ENCODE measurements at places on chromosomes 11 and 22. TPM values are rescaled to one million over a fixed set of nuclear protein-coding genes. Genes with fewer than 3 reads are reported as not detected.
A peak's percentile ranks its signal among the peaks of the same experiment; 100 is the strongest.

- no peak for DNase-seq
Measured at GRCh38 chr11:96197103-96197502, 145.9 kb downstream of the MAML2 start.

- DNase-seq: no peak
Measured at GRCh38 chr11:115456019-115456418, 48.2 kb downstream of the CADM1 start.

GRCh38 chr11:100830978-100831732 is 144.1 kb downstream of the ARHGAP42 start:
- DNase-seq: no peak

- DNase-seq: no peak
Measured at GRCh38 chr22:43883012-43883661, 8.7 kb downstream of the PNPLA5 start.

GRCh38 chr11:9039198-9039597 is 35.4 kb upstream of the NRIP3 start:
- no peak for DNase-seq

GRCh38 chr11:128642571-128642970 is 51.3 kb upstream of the FLI1 start:
- no peak for DNase-seq

- DNase-seq: no peak
Measured at GRCh38 chr22:19430890-19431541, 517 bp downstream of the HIRA start.

- DNase-seq: no peak
Measured at GRCh38 chr11:18721561-18722292, 4.3 kb downstream of the IGSF22 start.

The HARBI1 gene
- total RNA-seq: 6.7 TPM

DNA sequence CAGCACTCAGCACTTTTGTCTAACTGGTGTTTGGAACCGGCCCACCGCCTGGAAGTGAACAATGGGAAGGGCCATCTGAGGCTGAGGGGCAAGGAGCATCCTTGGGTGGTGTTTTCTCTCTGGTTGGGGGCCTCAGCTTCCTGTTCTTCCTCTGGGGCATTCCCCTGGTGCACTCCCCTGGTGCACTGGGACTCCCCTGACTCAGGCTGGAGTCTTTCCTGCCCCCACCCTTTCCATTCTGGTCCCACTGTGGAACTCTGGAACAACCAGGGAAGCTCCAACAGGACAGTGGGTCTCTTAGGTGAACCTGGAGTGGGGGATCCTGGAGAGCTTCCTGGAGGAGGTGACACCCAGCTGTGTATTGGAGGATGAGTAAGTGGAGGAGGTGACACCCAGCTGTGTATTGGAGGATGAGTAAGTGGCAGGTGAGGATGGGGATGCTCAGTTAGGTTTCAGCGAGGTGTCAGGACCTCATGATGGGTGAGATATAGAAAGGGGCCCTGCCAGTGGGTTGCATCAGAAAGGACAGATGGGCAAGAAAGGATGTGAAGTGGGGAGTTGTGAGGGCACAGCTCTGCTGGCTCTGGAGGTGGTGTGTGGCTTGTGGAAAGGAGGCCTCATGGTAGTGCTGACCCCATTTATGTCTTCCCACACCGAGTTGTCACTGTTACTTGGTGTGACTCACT is 132.1 kb downstream of the OSBP2 start:
- no peak for DNase-seq

The OR4D5 gene
- total RNA-seq: not detected

DNA sequence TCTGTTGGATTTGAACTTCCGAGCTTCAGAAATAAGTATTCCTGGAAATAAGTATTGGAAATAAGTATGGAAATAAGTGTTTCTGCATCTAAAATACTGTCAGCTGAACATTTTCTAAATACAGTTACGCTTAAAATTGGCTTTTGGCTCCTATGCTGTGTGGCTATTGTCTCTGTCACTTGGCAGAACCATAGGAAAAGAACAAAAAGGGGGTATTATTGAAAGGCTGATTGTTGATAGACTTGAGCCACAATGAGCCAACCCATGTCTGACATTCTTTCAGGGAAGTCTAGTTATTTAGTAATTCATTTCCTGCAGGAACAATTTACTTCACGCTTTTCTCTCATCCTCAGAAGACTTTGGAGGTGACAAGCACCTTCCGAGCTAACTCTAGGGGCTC is 32.5 kb upstream of the LARGE1 start:
- no peak for DNase-seq

The OR5P2 gene
- total RNA-seq: not detected

The MOV10L1 gene
- total RNA-seq: 1.4 TPM

GRCh38 chr11:115665175-115665821 is 161.1 kb upstream of the CADM1 start:
- no peak for DNase-seq

GRCh38 chr22:38086001-38086845 is 2.2 kb upstream of the SLC16A8 start:
- DNase-seq: no peak

The ZNHIT2 gene
- 9.8 TPM for total RNA-seq

The MS4A6A gene
- total RNA-seq: not detected

DNA sequence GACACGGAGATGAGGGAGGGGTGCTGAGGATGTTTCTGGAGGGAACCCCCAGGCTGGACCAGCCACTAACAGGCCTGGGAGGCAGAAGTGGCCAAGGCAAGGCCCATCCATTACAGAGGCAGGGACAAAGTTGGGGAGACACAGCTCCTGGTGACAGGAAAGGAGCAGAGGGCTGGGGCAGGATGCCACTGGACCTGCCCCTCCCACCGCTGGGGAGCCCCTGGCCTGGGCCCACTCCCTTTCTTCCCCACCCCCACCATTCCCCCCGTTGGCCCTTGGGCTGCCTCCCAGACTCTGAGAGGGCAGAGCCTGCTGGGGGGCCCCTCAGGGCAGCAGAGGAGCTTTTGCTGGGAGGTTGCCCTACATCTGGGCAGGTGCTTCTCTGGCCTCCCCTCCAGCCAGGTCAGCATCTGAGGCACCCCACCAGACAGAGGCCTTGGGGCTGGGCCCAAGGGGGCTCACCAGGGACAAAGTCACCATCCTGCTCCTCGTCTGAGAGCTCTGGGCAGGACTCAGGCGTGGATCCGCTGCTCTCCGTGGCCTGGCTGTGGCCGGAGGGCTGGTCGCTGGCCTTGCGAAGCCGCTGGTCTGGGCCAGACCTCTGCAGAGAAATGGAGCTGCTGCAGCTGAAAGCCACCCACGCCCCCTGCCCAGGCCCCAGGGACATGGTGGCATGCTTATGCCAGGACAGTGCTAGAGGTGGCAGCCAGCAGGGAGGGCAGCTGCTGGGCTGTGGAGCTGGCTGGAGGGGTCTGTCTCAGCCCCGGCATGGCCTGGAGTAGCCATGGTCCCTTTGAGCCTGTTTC is 33.1 kb upstream of the CARS1 start:
- DNase-seq: no peak

DNA sequence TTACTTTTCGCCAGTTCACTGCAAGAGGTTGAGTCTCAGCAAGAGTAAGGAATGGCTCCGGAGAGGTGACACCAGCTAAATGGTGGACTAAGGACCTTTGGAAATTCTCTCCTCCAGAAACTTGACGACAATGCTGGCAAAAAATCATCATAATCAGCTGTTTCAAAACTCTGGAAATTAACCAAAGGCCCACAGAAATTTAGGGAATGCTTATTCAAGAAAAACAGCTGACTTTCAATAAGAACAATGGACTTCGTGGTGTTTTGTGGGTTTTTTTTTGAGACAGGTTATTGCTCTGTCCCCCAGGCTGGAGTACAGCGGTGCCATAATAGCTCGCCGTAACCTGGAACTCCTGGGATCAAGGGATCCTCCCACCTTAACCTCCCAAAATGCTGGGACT is 68.4 kb upstream of the SEPTIN5 start:
- DNase-seq: no peak

GRCh38 chr11:2094354-2095197 is 44.6 kb downstream of the IGF2 start:
- DNase-seq: no peak

The GCAT gene
- 33.4 TPM for total RNA-seq

DNA sequence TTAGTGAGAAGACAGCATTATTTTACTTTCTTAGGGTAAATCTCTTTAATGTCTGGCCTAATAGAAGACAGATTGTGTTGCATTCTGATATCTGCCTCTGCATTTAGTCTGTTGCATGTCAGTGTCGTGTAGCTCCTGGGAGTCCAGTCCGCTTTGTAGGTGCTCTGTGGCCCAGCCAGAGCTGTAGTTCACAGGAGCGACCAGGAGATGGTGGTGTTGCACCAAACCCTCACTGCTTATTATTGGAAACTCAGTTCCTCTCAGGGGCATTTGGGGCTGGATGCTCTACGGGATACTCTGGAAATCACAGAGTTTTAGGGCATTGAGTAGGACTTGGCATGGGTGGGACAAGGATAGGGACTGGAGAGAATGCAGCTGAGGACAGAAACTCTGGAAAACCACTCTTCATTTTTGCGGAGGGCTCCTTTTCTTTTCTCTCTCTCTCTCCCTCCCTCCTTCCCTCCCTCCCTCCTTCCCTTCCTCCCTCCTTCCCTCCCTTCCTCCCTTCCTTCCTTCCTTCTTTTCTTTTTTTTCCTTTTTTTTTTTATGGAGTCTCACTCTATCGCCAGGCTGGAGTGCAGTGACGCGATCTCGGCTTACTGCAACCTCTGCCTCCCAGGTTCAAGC is 21.7 kb downstream of the MIAT start:
- peak; percentile 94 for DNase-seq

GRCh38 chr22:22374163-22374562 is 129.6 kb downstream of the VPREB1 start:
- no peak for DNase-seq

- no peak for DNase-seq
Measured at GRCh38 chr22:50202130-50202666, 1.4 kb downstream of the SELENOO start.

DNA sequence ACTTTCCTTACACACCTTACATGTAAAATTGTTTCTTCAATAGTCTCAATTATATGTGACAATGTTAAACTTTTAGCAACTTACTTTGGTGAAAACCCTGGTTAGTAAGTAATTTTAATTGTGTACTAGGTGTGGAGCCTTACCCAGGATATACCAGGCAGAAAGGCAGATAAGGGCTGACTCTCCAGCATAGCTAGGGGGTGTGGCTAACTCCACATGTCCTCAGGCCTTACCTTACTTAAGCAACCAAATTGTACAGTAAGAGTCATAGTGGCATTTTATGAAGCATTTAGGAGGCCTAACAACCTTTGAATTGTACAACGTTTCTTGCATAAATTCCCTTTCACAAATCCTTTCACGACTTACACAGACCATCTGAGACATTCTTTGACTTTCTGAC is 118.2 kb upstream of the OR9Q1 start:
- no peak for DNase-seq

GRCh38 chr22:38870312-38870741 is 1.7 kb downstream of the CBX6 start:
- DNase-seq: peak; percentile 93

- DNase-seq: no peak
Measured at GRCh38 chr22:42676059-42676607, 26.9 kb upstream of the CYB5R3 start.

DNA sequence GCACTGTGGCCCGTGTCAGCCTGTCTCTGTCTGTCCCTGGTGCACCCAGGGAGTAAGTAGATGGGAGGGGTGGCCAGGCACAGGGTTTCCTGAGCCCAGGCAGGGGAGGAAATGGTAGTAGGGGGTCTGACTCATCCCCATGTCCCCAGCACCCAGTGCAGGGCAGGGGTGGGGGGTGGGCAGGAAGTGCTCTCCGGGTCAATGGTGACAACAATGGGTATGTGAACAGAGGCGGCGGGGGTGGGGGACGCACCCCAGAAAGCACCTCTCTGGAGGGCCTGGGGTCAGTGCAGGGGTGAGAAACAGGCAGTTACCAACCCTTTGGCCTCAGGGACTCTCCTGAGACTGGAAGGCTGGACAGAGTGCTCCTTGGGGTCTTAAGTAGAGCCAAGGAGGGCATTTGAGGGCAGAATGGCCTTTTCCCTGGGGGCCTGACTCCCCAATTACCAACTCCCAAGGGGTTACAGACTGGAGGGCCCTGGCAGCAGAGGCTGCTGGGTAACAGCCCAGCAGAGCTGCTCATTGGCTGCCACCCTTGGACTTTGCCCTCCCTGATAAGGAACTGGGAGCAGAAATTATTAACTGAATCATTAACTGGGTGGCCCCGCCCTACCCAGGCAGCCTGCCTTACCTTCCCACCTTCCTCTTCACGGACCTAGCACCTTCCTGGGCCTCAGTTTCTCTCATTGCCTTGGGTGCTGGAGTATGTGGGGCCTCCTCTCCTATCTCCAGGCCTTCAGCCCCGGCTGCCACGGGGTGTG is 4.2 kb downstream of the MYRF start:
- no peak for DNase-seq

DNA sequence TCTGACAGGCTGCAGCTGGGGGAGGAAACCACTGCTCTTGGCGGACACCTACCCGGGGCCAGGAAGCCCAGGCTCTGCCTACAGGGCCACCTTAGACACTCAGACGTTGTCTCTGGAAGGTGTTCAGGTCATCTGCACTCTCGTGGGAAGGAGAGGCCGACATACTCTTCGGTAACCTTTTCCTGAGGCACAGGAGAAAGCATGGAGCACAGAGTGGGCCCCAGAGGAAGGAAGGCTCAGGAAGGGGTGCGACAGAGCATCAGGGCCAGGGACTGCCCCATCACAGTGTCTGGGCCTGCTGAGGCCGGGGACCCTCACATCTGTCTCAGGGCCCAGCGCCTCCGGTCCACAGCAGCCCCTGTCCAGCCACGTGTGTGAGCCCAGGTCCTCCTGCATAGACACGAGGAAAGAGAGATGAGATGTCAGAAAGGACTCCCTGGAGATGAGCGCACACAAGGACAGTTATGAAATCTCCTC is 18.2 kb upstream of the TUB start:
- peak; percentile 70 for DNase-seq

DNA sequence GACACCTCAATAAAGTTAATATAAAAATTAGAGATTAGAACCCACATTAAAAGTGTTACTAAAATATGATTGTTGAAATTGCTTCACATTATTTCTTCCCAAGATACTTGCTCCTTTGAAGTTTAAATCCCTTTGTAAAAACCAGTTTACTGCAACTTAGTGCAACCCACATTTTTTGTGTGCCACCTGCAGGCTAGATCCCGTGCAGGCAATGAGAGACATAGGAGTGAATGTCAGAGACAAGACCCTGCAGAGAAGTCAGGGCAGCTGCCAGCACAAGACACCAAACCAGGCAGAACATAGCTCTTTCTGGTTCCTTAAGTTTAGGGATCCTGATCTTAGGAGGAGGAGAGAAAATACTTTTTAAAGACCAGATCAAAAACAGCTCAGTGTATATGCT is 142.8 kb upstream of the MTNR1B start:
- DNase-seq: no peak

GRCh38 chr11:120814531-120815318 is 209.2 kb upstream of the TBCEL start:
- DNase-seq: no peak

The KCNJ11 gene
- total RNA-seq: not detected

DNA sequence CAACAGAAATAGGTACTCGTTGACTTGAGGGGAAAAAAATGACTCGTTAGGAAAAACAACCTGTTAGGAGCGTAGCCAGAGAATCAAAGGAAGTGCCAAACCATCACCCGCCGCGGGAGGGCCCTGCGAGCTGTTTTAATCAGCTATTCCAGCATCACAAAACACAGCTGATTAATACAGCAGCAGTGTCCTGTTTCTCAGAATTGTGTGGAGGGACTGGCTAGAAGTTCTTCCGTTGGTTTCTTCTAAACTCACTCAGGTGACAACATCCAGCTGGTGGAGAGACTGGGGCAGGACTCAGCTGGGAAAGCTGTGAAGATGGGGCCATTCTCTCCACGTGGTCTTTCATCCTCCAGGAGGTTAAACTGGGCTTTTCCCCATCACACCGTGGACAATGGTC is 28.0 kb downstream of the HSPA8 start:
- no peak for DNase-seq

Measured in osteocyte (in vitro differentiated cells).